ENCODE measurements at places on chromosomes 16 and 17.

DNA sequence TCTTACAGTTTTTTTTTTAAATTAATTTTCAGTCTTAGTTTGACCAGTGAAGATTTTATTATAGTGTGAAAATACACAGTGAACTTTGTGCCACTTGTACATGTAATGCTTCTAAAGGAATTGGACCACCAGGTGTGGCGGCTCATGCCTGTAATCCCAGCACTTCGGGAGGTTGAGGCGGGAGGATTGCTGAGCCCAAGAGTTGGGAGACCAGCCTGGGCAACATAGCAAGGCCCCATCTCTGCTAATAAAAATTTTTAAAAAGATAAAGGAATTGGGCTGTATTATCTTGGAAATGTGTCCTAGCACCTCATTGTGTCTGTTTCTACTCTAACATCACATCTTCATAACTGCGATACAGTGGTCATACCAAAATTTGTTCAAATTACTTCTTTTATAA is 3.8 kb downstream of the IST1 start:
- no peak for DNase-seq

- DNase-seq, result no peak
Measured at GRCh38 chr17:70865993-70866804, 696.9 kb downstream of the KCNJ2 start.

DNA sequence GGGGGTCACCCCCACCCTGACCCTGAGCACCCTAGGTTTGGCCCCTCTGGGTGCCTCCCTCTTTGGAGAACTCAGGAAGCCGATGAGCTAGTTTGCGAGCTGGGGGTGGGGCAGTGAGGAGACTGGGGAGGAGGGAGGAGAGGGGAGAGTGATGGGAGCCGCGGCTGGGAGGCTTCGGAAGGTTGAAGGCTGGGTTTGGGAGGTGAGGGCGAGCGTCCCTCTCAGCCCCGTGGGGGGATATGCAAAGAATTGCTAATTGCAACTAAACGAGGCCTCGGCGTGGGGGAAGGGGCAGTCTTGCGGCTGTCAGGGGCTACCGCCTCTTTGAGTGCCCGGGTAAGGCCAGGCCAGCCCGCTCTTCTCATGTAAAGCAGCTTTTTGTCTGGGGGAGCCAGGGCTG is 17.6 kb upstream of the FZD2 start:
- DNase-seq, result no peak

DNA sequence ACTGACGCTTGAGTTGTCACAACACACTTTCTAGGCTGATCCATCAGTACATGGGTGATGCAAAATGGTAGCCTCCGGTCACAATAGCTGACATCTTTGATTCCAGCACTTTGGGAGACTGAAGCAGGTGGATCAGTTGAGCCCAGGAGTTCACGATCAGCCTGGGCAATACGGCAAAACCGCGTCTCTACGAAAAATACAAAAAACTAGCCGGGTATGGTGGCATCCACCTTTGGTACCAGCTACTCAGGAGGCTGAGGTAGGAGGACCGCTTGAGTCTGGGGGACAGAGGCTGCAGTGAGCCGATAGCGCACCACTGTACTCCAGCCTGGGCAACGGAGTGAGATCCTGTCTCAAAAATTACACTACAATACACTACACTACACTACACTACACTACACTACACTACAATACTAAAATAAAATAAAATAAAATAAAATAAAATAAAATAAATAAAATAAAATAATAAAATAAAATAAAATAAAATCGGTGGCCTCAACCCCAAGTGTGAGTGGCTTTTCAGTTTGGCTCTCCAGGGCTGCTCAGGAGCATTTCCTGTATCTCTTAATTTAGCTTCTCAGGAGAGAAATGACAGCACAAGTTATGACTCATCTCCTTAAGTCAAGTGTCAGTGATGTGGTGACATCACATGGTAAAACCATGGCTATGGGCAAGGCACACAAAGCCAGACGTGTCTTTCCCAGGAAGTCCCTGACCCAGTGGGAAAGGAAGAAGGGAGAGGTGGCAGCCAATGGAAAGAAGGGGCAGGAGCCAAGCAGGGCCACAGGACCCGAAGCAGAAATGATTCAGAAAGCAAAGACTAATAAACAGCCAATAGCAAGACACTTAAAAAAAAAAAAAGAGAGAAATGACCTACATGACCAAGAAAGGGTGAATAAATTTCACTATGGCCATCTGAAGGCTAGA is 75.3 kb upstream of the TBC1D3K start:
- no peak for DNase-seq

- no peak for DNase-seq
Measured at GRCh38 chr16:69563605-69564580, 1.9 kb upstream of the NFAT5 start.
